ENCODE measurements at places on chromosomes 11 and 22.

- no peak for DNase-seq
Measured at GRCh38 chr11:128285321-128285720, 302.0 kb downstream of the ETS1 start.

DNA sequence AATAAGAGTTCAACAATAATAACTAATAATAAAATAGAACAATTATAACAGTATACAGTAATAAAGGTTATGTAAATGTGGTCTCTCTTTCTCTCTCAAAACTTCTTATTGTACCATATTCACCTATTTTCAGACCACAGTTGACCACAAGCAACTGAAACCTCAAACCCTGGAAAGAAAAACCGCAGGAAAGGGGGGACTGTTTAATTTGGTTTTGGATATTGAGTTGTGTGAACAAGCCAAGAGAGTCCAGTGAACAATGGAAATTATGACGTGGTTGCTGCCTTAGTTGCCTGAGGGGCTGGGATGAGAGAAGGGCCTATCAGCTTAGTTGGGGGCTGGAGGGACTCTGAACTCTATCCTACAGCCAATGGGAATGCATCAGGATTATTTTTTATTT is 178.7 kb upstream of the POU2AF2 start:
- no peak for DNase-seq

GRCh38 chr11:75602951-75603350 is 40.9 kb downstream of the SERPINH1 start:
- DNase-seq, result no peak

- DNase-seq, result peak; percentile 38
Measured at GRCh38 chr22:29457730-29458129, 19.3 kb downstream of the RFPL1 start.

- no peak for DNase-seq
Measured at GRCh38 chr11:65390996-65391395, 4.6 kb downstream of the FRMD8 start.

DNA sequence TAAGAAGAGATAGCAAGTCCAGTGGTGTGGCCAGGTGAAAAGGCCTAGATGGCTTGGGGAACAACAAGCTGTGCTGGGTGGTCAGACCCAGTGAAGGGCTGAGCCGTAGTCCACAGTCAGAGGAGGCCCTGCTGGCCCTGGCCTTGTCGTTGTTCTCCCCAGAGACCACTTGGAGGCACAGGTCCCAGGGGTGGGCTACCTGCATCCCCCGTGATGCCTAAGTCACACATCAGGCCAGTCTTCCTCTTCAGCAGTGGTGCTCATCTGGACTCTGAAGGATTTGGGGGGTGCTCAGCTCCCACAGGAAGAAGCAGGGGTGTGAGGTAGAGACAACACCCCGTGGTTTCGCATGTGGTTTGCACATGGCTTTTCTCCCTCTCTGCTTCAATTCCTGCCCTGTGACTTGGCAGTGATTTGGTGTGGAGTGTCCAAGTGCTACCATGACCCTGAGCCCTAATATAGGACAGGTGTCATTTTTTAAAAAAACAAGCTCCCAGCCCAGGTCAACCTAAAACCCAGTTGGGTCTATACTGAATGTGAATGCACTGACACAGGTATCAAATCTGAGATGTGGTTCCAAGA is 51.0 kb downstream of the ALX4 start:
- no peak for DNase-seq

DNA sequence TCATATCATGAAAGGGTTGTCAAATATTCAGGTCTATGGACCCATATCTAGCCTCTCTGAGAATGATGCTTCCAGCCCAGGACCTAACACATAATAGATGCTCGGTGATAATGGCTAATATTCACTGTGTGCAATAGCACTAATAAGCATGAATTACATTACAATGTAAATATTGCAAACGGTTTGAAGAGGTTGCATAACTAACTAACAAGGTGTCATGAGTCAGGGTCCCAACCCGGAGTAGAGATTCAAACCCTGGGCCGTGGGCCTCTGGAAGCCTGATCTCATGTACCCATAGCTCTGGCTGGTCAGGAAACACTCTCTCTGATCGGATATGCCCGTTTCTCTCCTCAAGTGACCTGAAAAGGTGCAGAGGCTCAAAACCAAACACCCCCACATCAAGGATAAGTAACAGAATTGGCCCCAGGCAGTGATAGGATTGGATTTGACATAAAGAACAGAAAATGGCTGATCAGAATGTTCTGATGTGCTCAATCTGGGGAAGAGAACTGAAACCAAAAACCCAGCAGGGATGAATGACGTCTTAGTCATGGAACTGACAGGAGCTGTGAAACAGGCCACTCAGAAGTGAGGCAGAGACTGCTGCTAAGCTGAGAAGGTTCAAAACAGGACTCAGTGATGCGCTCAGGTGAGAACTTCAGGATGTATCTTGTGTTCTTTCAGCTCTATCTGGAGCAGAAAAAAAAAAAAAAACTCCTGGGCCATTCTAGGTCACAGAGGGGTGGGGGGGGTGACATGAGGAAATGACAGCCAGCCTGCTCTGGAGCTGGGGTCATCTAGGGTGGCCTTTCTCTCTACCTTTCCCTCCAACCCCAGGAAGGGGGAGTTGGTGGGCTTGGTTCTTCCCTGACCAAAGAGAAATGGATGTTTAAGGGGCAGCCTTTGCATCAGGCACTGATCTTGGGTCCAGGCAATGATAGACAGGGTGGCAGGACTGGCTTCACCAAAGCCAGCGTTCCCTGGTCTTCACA is 6.6 kb upstream of the KCTD17 start:
- no peak for DNase-seq

GRCh38 chr22:38843201-38843656 is 599 bp downstream of the NPTXR start:
- DNase-seq, result peak; percentile 52

Measured in NCI-H1105 treated with DMSO at 0.1 percent for 48 hours (cell line).